ENCODE measurements at places on chromosomes 7 and 10.

- peak; percentile 85 for DNase-seq
These were observed 70.3 kb downstream of the NRCAM start for GRCh38 chr7:108385834-108386422.

GRCh38 chr10:117790179-117790578 lies 247.6 kb downstream of the EMX2 start:
- no peak for DNase-seq

DNA sequence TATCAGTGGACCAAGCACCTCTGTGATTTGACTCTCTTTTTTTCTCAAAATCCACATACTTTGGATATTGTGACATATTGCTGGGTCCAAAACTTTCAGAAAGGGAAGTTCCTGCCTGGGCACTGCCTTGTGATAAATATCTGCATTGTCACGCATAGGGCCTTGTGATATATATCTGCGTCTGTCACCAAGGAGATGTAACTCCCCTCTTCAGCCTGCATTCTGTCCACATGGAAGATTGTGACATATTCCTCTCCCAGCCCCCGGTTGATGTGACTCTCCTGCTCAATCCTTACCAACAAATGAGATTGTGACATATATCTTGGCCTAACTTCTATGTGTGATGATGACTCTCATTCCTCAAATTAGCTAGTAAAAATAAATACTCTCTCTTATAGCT lies 25.4 kb upstream of the ZNF107 start:
- DNase-seq, result no peak

GRCh38 chr7:147584771-147585193 lies 1005.8 kb upstream of the C7orf33 start:
- DNase-seq, result no peak

DNA sequence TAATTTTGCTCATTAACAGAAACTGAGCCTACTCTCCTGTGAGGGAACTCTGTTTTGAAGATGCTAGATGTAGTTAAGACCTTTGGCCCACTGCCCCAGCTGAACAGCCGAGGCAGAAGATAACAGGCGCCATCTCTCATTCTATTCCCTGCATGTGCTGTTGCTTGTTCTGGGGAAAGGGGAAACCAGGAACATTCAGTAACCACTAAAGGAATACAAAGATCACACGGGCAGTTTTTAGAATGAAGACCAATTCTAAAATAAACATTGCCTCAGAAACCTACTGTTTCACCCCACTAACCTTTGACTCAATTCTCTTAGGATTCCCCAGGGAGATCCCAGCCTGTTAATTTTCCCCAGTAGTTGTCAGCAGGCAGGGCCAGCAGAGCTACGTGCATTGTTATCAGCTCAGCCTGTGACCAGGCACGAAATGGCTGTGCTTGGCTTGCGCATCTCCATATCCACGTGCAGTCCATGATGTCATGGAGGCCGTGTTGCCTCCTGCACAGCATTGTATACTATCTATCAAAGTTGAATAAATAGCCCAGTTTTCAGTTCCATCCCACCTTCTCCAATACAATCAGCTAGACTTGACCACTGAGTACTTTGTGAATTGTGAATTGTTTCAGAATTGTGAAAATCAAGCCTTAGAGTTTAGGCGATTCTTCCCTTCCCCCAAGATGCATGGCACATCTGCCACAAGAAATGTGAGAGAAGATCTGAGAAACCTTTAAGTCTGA lies 36.0 kb downstream of the ANK3 start:
- no peak for DNase-seq

- no peak for DNase-seq
These were observed 77.6 kb downstream of the CLRN3 start for GRCh38 chr10:127815147-127815546.

DNA sequence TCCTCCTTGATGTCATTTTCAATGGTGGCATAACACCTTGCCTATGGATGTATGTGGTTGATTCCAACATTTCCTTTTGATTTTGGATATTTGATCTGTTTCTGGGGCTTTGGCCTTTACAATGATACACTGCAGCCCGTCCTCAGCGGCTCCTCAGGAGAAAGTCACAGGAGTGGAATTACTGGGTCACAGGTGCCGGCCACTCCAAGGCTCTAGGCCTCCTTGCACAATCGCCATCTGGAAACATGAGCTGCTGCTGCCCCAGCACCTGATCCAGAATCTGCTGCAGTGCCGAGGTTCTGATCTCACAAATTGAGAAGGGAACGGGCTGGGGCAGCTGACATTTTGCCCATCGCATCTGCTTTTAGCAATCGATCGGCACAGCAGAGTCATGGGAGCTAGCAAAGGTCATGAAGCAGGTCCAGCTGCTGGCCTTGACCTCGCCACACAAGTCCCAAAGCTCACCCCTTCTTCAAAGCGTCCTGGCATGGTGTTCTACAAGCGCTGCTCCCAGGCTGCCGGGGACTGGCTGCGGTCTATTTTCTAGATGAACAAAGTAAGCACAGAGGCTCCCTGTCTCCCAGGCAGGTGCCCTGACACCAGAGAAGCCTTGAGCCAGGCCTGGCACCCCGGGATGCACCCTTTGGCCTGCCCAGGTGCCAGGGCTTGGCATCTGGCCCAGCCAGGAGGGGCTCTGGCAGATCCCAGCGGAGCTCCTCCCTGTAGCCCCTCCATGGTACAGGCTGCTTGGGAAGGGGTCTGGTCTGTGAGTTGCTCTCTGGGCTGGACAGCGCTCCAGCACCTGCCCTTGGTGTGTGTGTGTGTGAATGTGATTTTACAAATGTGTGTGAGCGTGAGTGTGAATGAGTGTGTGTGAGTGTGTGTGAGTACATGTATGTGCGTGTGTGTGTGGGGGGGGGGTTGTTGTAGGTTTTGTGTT lies 201.8 kb downstream of the GLRX3 start:
- no peak for DNase-seq

DNA sequence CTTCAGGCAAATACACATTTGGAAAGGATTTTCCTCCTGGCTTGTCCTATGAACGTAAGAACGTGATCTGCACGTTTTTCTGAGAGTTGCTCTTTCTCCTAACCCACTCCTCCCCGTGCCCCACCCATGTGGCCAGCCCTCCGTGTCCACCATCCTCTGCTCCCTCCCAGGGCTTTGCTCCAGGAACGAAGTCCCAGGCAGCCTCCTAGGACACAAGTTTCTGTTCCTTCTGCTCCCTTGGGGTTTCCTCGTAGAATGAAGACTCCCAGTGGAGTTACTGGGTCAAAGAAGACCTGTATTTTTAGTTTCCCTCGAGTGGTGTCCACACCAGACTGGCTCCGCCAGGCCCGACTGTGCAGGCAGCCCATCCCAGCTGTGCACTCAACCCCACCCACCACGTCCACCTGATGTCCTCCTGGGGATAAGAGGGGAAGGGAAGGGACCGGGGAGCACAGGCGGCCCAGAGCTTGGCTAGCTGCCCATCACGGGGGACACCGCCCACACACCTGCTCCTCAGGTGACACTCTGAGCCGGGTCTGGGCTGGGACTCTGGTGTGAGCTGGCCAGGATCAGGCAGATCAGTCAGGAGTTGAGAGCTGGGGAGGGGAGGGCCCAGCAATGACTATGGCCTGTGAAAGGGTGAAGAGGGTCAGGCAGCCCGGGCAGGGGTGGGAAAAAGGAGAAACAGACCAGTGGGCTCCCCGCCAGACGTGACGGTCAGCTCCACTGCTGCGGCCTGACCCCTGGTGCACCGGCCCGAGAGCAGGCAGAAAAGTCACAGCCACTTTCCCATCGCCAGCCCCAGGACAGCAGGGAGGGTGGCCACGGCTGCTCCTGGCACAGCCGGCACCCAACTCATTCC lies 54.3 kb upstream of the PPP2R2D start:
- peak; percentile 7 for DNase-seq
